ENCODE measurements at places on chromosomes 7 and 10.

GRCh38 chr10:132918264-132918616 lies 24.1 kb downstream of the CFAP46 start:
- no peaks in the 10 kb centered on the region for H3K4me1 ChIP-seq
- no peaks in the 10 kb centered on the region for H3K36me3 ChIP-seq
- H3K27ac ChIP-seq = no peak overlapping the region

GRCh38 chr7:64878684-64879083 lies 24.4 kb upstream of the ZNF273 start:
- no peak for DNase-seq
- H3K27ac ChIP-seq = no peak overlapping the region
- H3K4me1 ChIP-seq = no peaks in the 10 kb centered on the region
- no peaks in the 10 kb centered on the region for H3K36me3 ChIP-seq
- no peak overlapping the region for H3K4me3 ChIP-seq

- DNase-seq = no peak
- no peaks in the 10 kb centered on the region for H3K36me3 ChIP-seq
- no peak overlapping the region for H3K27ac ChIP-seq
- H3K4me1 ChIP-seq = peaks cover 6% of the 10 kb centered on the region
- no peak overlapping the region for H3K4me3 ChIP-seq
Observed at GRCh38 chr7:47739301-47739875, 157.5 kb upstream of the TNS3 start.

DNA sequence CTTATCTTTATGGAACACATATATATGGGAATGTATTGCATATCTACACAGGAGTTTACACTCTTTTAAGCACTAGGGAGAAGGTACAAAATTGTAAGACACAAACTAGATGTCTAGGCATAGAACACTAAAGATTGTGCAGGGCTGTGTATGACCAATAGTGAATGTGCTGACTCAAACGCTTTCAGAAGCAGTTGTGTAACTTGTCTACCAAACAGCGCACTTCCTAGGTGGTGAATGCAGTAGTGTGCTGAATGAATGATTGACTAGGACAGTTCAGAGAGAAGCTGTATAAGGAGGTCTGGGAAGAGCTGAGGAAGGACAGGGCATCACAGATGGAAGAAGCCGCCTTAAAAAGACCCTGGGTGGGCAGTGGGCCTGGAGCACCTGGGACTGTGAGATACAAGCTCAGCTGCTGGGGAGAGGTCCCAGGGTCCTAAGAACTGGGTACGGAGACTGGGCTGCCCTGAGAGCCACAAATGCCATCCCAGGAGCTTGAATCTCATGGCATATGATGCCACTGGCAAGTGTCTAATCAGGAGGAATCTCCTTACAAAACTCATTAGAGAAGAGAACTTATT lies 14.2 kb downstream of the CLRN3 start:
- H3K27ac ChIP-seq = no peak overlapping the region
- no peaks in the 10 kb centered on the region for H3K4me1 ChIP-seq
- DNase-seq = no peak

DNA sequence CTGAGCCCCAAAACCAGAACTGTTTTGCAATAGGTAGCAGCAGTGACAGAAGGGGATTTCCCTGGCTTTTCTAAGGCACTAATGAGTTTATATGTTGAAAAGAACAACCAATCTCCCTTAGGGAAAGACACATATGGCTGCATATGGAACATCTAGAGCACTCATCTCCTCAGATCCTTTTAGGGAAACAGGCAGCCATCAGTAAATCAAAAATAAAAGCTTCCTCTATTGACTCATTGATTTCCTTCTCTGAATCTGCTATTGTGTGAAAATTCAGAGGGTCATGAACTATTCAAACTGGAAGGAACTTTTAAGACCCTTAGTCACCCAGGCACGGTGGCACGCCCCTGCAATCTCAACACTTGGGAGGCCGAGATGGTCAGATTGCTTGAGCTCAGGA lies 110.9 kb upstream of the NANOS1 start:
- DNase-seq = no peak
- H3K4me1 ChIP-seq = no peaks in the 10 kb centered on the region
- H3K27me3 ChIP-seq = no peaks in the 10 kb centered on the region
- no peak overlapping the region for H3K27ac ChIP-seq

DNA sequence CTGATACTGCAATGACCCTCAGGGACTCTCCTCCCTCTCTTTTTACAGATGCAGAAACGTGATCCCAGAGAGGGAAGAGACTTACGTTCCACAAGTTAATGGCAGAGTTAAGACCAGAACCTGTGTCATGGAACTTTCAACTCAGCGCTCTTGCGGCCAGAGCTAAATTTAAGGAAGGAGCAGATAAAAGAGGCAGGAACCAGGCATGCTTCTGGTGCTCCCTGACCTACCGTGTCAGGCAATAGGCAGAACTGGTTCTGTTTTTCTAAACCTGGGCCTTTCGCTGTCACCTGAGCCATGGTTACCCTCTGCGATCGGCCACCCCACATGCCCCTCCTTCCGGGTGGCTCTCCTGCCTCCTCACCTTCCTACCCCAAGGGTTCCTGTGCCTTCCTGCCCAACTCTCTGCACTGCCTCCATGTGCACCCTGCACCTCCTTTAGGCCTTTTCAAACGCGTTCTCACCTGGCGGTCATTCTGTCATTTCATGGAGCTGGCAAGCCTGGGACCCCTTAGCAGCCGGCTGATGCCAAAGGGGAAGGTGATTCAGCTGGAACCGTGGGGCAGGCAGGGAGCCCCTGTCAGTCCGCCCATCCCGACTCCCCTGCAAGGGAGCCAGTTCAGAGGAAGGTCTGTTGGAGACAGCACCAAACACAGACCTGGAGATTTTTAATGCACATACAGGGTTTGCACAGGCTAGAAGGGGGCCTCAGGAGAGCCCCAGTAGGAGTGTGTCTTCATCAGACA lies 7.7 kb upstream of the GBX1 start:
- peaks cover 4% of the 10 kb centered on the region for H3K27me3 ChIP-seq
- no peak overlapping the region for H3K4me3 ChIP-seq
- no peaks in the 10 kb centered on the region for H3K4me1 ChIP-seq
- no peaks in the 10 kb centered on the region for H3K36me3 ChIP-seq
- no peak overlapping the region for H3K27ac ChIP-seq

GRCh38 chr7:29562307-29562706 lies 1.3 kb upstream of the PRR15 start:
- H3K27me3 ChIP-seq = no peaks in the 10 kb centered on the region
- peaks cover 26% of the 10 kb centered on the region for H3K4me1 ChIP-seq
- H3K4me3 ChIP-seq = no peak overlapping the region
- no peak overlapping the region for H3K27ac ChIP-seq
- DNase-seq = no peak

GRCh38 chr7:18778594-18778993 lies 283.0 kb downstream of the HDAC9 start:
- no peak for DNase-seq
- H3K4me3 ChIP-seq = no peak overlapping the region
- H3K36me3 ChIP-seq = no peaks in the 10 kb centered on the region
- H3K27ac ChIP-seq = no peak overlapping the region
- no peaks in the 10 kb centered on the region for H3K4me1 ChIP-seq
